ENCODE measurements at places on chromosomes 7 and 10.

GRCh38 chr7:40716052-40716451 is 581.2 kb downstream of the SUGCT start:
- no peak for DNase-seq

- DNase-seq = no peak
Observed at GRCh38 chr10:101038484-101038883, 7.5 kb downstream of the SFXN3 start.

GRCh38 chr10:47048526-47048905 is 137.3 kb downstream of the PTPN20 start:
- peak; percentile 22 for DNase-seq

DNA sequence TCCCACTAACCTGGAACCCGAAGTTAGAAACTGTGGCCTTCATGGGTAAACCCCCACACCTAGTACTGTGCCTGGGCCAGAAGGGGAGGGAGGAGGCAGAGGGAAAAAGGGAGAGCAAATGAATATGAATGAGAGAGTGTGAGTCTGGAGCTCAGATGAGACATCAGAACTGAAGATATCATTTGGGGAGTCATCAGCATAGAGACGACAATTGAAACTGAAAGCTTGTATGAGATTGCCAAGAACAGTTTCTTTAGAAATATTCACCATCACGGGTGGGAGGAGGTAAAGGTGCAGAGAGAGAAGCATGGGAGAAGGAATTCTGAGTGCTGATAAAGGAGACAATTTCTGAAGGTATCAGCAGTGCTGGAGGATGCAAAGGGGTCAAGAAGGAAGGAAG is 171.2 kb downstream of the GRM8 start:
- DNase-seq = no peak

- no peak for DNase-seq
Observed at GRCh38 chr10:46518028-46518725, 38.3 kb downstream of the GPRIN2 start.

DNA sequence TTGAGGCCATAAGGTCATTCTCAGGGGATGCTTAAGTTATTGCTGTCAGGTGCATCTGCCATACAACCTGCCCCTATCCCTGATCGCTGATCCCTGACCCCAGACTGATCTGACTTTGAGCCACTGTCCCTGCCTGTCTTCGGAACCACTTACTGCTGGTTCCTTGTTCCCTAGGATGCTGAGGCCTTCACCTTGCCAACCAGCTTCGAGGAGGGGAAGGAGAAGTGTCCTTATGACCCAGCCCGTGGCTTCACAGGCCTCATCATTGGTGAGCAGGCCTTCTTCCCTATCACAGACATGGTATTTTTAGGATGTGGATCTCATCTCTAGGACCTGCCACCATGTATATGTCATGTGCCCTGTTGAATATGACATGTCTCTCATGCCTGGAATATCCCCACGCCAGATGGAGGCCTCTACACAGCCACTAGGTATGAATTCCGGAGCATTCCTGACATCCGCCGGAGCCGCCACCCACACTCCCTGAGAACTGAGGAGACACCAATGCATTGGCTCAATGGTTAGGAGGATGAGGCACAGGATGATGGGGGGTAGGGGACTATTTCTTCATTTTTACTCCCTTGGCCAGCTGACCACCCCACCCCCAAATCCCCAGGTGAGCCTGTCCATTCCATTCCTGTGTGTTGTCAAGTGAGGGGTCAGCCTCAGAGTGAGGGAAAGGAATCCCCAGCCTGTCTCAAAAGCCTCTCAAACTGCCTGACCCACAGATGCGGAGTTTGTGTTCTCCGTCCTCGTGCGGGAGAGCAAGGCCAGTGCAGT is 9.0 kb downstream of the MRPL43 start:
- DNase-seq = no peak

DNA sequence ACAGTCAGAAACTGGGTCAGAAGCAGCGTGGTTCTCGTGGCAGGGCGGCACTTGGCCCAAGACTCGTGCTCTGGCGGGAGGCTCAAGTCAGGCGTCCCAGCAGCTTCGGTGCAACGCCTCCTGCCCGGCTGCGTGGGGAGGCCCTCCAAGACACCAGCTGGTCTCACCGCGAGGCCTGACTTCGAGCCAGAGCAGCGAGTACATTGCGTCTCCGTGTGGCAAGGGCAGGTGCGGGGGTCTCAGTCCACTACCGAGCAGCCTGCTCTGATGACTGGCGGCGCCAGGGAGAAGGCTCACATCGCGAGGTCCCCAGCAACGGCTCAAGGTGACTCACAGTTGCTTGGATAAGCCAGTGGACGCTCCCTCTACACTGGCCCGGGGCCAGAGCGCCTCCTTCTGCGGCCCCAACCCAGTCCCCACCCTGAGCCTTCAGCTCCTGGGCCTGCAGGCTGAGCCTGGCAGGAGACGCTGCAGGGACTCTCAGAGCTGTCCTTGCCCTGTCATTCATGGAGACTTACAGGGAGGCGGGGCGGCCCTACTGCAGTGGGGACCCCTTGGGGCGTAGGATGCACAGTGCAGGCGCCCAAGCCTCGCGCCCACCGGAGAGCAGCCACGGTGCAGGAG is 41.9 kb upstream of the PRKAR1B start:
- peak; percentile 23 for DNase-seq

GRCh38 chr7:3712841-3713240 is 411.8 kb downstream of the SDK1 start:
- DNase-seq = no peak

- DNase-seq = no peak
Observed at GRCh38 chr7:19930051-19930450, 156.6 kb upstream of the TMEM196 start.

GRCh38 chr7:41698726-41699125 is 4.2 kb downstream of the INHBA start:
- no peak for DNase-seq

GRCh38 chr10:24279166-24279565 is 70.2 kb downstream of the KIAA1217 start:
- DNase-seq = no peak

DNA sequence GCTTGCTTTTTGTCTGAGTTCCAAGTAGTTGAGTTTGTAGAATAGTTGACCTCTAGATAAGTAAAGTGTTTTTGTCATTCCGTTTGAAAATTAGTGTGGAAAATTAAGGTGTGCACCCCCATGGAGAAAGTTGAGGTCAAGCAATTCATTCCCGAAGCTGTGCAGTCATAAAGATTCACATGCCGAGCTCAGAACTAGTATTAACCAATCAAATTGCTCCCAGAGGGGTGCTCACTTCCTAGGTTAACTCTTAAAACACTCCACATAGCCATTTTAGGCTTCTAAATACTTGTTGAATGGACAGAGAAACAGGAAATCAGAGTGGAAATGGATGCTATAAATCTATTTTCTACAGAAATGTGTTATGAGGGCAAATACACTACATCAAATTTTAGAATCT is 638.9 kb downstream of the SUGCT start:
- DNase-seq = no peak

DNA sequence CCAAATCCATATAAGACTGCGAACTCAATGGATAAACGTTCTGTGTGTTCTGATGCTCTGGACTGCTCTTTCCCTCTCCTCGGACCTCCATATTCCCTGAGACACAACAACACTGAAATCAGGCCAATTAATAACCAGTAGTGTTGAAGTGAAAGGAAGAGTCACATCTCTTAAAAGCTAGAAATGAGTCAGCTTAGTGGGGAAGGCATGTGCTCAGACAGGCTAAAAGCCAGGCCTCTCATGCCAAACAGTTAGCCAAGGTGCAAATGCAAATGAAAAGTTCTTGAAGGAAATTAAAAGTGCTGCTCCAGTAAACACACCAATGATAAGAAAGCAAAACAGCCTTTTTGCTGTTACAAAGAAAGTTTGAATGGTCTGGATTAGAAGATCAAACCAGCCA is 29.3 kb downstream of the TNS3 start:
- no peak for DNase-seq

DNA sequence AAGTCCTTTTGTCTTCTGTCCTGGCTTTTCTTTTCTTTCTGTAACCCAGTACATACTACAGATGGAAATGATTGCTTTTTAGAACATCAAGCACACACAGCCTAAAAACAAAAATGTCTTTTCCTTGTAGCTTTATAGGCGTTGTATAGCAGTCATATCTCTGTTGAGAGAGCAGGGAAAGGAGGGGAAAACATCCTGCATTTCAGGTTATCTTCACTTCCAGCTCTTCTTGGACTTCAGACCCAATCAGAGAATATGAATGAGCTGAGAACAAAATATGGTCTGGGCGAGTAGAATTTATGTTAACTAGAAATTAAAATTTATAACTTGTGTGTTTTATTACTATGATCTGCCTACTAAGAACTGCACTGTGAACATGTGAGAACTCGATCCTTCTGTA is 14.7 kb downstream of the TMEM60 start:
- DNase-seq = no peak

DNA sequence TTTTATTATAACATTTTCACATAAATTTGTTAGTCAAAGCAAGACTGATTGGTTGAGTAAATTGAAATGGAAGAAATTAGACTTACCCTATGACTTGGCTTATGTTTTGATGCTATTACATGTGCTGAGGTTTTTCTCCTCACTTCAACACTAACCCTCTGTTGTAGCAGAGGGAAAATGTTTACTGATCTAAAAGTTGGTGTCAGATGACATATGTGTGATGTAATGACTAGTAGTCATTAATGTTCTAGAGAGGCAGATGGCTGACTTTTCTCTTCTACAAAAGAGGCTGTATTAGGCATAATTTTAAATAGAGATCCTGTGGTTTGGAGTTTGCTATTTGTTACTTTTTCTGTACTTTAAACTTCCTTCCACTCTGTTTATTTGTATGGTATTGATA is 266.0 kb downstream of the BBS9 start:
- DNase-seq = no peak

GRCh38 chr10:37067576-37067975 is 57.8 kb upstream of the ANKRD30A start:
- no peak for DNase-seq

DNA sequence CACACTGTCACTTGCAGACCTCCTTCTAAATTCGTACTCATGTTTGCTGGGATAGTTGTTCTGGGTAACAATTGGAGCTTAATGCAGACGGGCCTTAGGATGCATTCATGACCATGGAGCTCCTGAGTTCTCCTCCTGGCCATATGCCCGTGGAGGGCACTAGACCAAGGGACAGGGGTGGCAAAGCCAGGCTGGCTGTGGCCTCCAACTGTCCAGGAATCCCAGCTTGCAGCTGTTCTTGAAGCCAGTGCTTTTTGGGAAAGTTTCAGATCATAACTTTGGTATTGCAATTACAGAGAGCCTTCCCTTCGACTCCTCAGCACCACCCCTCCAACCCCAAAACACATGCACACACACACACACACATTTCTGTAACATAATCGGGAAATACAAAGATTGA is 30.6 kb downstream of the ANTXRL start:
- DNase-seq = no peak

- no peak for DNase-seq
Observed at GRCh38 chr10:28431139-28431538, 101.8 kb upstream of the WAC start.

- DNase-seq = no peak
Observed at GRCh38 chr10:63539377-63539776, 18.2 kb downstream of the REEP3 start.

- DNase-seq = no peak
Observed at GRCh38 chr7:83581667-83582435, 67.1 kb downstream of the SEMA3E start.

DNA sequence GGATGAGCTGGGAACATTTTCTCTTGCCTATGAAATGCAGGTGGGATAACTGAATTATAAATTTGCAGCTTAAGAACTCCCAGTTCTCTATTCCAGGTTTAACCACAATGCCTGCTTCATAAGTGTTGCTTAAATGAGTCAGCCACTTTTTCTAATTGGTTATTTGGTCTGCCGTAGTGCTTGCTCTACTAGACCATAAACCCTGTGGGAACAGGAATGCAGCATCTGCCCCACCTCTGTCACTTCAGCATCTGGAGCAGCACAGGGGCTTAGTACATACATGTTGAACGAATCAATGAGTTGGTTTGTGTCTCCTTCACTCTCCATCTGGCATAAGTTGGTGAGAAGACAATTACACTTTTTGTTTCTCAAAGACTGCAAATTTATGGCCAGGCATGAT is 95.2 kb upstream of the PTER start:
- DNase-seq = no peak

DNA sequence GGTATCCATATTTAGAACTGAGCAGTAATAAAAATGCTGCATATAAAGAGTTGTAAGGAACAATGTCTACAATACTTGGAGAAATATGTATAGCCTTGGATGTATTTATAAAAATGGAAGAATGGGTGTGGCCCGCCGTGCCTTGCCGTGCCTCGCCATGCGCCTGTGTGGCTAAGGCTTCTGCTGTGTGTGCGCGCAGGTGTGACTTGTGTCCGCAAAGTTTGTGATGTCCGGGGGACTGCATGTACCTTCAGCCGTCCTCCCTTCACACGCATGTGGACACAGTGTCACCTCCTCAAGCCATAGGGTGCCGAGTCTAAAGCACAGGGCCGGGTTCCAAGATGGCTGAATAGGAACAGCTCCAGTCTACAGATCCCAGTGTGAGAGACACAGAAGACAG is 9.8 kb downstream of the SAMD9 start:
- no peak for DNase-seq

DNA sequence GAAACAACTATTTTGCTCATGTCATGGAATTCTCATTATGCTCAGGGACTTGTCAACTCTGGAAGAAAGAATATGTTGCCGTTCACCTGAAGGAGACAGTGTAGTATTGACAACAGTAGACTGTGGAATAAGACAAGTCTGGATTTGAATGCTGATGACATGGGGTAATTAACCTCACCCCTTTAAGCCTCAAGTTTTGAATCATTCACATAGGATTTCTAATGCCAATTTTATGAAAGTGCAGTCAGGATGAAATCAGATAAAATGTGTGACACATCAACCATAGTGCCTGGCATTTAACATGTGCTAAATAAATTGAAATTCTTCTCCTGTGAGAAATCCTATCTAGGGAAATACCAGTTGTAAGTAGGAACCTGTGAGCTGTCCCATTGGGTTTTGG is 305.8 kb downstream of the KIF20B start:
- DNase-seq = no peak

- DNase-seq = no peak
Observed at GRCh38 chr7:54615537-54615936, 73.4 kb downstream of the VSTM2A start.

DNA sequence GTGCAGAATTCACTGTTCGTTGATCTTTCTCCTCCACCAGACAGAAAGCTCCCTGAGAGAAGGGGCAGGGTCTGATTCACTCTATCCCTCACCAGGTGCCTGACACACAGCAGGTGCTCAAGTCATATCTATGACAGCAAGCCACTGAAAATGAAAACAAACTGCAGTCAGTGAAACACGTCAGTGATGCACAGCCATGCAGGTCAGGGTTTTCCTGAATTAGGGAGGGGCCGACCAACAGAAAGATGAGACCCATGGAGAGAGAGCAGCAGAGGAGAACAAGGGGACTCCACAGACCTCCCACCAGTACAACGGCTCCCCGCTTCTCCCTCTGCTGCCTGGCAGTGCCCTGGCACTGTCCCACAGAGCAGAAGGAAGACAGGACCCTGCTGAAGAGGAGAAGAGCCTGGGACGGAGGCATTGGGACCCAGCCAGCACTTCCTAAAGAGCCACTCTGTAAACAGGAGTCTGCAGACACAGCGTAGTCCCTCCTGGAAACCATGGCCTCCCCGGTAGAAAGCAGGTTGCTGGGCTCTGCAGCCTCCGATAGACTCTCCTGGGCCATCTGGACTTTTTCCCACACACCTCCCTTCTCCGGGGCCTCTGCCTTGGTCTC is 50.3 kb downstream of the FAM53B start:
- no peak for DNase-seq

GRCh38 chr7:101200504-101200861 is 353 bp downstream of the MOGAT3 start:
- DNase-seq = no peak

GRCh38 chr10:44280226-44281014 is 104.5 kb downstream of the CXCL12 start:
- DNase-seq = no peak

- no peak for DNase-seq
Observed at GRCh38 chr7:117673839-117674238, 194.0 kb downstream of the CFTR start.
